ENCODE measurements at places on chromosomes 1 and 21.
A peak's percentile ranks its signal among the peaks of the same experiment; 100 is the strongest.

GRCh38 chr1:8097077-8097799 lies 71.1 kb upstream of the ERRFI1 start:
- DNase-seq, result no peak

DNA sequence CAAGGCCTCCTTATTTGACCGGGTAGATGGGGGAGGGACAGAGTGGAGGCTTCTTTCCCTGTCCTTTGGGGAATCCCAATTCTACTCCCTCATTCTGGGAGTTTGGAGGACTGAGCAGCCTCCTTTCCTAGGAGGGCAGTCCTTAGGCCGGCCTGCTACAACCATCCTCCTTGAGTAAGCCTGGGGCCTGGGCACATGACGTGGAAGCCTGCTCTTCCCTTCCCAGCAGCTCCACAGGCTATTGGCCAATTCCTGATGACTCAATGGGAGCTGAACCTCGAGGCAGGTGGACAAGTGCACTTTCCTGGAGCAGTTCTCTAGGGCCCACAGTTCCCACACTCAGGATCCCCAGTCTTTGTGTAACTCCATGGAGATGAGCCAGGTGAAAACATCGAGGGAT lies 3.1 kb downstream of the KCNA10 start:
- DNase-seq, result no peak

DNA sequence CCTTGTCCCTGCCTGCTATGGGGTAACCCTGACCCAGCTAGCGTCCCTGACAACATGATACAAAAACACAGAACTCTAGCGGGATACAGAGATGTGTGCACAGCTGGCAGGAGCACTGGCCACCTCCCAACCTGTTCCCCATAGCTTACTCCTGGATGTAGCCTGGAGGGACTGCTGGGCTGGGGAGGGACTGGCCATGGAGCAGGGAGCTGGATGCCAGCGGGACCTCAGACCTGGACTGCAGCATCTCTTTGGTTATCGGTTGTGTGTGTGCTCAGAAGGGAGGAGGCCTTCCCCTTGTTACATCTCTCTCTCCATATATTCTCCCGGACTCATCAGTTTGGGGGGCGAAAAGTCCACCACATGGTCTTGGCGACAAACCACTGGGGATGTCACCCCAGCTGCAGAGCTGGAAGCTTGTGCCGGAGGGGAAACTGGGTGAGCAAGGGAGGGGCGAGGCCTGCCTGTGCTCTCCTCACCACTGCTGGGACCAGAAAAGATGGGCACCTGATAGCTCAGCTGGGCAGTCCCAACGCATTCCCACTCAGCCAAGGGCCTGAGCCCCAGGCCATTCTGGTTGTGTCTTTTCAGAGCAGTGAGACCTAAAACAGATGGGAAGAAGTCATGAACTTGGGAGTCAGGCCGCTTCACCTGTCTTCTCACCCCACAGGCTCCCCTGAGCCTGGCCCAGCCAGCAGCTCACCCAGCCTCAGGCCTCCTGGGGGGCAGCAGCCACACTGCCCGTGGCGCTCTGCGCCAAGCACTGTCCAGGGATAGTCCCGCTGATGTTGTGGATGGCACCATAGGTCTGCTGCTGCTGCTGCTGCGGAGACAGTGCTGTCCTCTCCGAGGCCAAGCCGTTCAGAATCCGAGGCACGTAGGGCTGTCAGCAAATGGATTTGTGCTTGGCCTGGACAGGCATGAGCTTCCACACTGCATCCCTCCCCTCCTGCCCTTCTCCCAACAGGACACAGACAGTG lies 35.6 kb downstream of the TMEM63A start:
- DNase-seq, result no peak

GRCh38 chr21:20388400-20388799 lies 609.8 kb upstream of the NCAM2 start:
- DNase-seq, result no peak

- no peak for DNase-seq
Measured at GRCh38 chr1:230204842-230205241, 137.8 kb downstream of the GALNT2 start.

- no peak for DNase-seq
Measured at GRCh38 chr1:27455139-27455811, 34.7 kb downstream of the WASF2 start.

DNA sequence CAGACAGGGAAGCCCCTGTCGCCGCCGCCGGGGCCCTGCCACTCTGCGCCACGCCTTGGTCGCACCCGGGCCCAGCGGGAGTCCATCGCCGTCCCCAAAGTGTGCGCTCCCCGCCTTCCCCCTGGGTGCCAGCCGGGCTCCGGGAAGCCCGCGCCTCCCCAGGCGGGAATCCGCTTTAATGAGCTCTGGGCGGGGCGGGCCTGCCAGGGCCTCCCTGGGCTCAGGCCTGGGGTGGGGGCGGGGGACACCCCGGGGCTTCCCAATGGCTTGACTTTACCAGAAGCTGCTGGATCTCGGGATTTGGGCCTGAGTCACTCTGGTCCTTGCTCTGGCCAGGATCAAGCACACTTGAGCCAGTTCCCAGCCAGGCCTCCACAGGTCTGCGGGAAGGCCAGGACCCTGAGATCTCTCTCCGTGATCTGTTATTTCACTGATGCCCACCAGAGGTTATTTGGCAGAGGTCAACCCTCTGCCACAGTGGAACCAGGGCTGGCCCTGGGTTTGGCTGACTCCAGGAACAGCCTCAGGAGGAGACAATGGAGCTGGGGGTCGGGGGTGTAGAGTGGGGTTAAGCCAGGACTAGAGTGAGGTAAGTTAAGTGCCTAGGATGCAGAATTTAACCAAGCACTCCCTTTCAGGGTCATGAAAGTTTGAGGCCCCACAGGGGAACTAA lies 178.4 kb upstream of the EDN2 start:
- DNase-seq, result no peak

- DNase-seq, result no peak
Measured at GRCh38 chr21:36891692-36892091, 74.8 kb downstream of the HLCS start.

GRCh38 chr1:112472142-112472541 lies 36.6 kb upstream of the WNT2B start:
- DNase-seq, result no peak

- DNase-seq, result no peak
Measured at GRCh38 chr1:243950166-243950565, 100.1 kb upstream of the AKT3 start.

- DNase-seq, result no peak
Measured at GRCh38 chr1:235818632-235819136, 48.0 kb downstream of the LYST start.

GRCh38 chr1:36576118-36576517 lies 93.4 kb upstream of the CSF3R start:
- DNase-seq, result peak; percentile 5

DNA sequence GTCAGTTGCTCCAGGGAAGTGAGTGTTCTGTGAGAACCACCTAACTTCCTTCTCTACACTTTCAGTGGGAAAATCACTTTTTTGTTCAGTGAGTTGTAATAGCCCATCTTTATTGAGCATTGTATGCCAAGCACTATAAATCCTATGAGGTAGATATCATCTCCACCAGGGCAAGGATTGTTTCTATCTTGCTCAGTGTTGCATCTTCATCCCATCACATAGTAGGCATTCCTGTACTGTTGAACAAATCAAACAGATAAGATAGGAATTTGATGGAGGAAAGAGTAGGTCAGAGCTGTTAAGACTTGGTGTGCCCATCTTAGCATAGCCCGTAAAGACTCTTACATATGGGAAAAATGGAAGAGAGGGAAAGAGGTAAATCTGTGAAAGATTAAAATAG lies 2.9 kb upstream of the PIGV start:
- no peak for DNase-seq

GRCh38 chr1:201753492-201753891 lies 75.5 kb upstream of the IPO9 start:
- no peak for DNase-seq

DNA sequence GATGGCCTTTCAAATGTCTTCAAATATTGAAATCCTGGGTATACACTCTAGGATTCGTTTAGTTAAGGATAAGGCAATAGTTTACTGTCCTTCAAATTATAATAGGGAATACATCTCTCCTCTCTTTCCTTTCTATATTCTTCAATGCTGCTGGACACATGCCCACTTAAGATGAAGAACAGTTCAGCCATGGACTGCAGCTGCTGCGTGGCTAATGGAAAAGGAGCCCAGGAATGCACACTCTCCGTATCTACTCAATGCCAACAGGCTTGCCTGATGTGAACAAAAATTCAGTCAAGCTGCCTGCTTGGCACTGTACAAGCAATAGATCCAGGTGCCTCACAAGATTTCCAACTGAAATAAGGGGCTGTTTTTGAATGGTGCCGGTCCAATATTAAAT lies 321.2 kb upstream of the LYPLAL1 start:
- no peak for DNase-seq

- DNase-seq, result no peak
Measured at GRCh38 chr1:94679332-94680038, 137.9 kb upstream of the F3 start.

- no peak for DNase-seq
Measured at GRCh38 chr1:226034482-226034881, 28.0 kb upstream of the H3-3A start.

DNA sequence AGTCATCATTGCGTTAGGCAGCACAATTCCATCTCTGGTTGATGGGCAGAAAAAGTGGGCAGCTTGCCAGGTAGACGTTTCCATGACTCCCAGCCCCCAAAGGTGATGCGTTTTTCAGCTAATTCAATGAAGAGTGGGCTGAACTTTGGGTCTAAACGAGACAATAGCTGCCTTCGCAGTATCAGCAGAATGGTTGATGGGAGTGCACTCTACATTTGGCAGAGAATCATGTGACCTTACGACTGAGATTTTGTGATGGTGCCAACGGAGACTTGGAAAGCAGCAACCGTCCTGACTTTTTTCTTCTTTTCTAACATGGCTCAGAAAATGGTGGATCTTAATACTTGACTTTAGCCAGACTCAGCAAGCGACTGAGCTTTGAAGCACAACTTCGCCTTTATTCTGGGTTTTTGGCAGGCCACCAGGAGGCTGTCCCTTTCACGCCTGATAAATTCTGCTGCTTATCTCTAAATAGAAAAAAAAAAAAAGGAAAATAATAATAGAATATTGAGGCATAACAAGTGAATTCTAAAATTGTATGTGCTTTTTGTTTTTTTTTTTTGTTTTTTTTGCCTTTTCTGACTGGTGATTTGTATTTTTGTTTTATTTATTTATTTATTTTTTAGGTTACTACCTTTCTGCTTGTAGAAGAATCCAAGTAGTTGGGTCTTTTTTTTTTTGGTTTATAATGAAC lies 804.8 kb downstream of the USP25 start:
- no peak for DNase-seq

DNA sequence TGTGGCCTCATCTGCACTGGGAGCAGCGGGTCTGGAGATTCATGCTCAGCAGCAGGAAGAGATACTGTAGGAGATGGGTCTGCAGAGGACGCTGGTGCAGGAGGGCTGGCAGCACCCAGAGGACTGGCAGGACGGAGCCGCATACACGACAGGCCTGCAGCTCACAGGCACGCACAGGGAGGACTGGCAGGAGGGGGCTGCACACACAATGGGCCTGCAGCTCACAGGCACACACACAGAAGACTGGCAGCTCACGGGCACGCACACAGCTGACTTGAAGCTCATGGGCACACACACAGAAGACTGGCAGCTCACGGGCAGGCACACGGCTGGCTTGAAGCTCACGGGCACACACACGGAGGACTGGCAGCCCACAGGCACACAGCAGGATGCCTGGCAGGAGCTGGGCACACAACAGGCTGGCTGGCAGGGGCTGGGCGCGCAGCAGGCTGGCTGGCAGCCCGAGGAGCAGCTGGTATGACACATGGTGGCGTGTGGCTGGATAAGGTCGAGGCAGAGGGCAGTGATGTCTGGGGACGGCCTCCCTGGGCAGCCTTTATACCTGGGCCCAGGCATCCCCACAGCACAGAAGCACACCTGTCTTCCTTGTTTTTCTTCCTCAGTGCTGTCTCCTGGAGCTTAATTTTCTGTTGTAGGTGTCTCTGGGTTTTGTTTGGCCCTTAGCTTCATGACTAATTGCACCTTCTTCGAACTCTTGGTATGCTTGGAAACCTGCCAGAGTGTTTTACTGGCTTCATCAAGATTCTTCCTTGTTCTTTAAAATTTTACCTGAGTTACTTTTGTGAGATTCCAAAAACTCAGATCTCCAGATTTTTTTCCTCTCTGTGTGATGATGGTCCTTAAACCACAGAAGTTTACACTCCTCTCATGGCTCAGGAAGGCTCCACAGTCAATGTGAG lies at the start of gene KRTAP12-2:
Gene KRTAP12-2, minus strand, starts transcription at position 527 of the 920 bp plus-strand sequence. Its CDS starts 41 bp downstream, at position 486.
- DNase-seq, result no peak
